ENCODE measurements at places on chromosomes 7 and 10.

DNA sequence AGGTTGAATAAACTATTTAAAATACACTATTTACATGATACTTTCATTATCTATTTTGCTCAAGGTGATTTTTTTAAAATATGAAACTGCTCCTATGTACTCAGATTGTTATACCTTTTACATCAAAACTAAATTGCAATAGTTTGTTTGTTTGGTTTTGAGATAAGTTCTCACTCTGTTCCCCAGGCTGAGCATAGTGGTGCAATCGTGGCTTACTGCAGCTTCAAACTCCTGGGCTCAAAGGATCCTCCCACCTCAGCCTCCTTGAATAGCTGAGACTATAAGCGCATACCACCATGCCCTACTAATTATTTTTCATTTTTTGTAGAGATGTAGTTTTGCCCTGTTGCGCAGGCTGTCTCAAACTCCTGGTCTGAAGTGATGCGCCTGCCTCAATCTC is 12.7 kb downstream of the TAS2R60 start:
- no peak for DNase-seq

DNA sequence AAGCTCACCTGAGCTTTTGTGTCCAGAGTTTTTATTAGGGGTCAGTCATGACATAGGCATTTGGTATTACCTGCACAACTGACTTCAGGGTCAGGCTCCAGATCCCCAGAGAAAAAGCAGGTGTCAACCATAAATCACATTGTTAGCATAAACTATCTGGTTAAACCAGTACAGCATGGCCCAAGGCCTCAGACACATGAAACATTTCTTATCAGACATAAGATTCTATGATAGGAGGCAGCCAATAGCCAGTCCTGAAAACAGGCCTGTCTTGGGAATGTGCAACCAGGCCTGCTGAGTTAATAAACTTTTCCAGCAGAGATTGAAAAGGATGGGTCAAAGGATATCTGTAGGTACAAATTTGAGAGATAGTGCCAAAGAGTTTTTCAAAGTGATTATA is 116.1 kb downstream of the TPST1 start:
- no peak for DNase-seq

GRCh38 chr10:21217107-21217506 is 308.4 kb downstream of the SKIDA1 start:
- no peak for DNase-seq

- DNase-seq, result no peak
Measured at GRCh38 chr7:69553190-69553589, 45.1 kb upstream of the AUTS2 start.

GRCh38 chr10:80268266-80268665 is 21.2 kb downstream of the MAT1A start:
- DNase-seq, result no peak

DNA sequence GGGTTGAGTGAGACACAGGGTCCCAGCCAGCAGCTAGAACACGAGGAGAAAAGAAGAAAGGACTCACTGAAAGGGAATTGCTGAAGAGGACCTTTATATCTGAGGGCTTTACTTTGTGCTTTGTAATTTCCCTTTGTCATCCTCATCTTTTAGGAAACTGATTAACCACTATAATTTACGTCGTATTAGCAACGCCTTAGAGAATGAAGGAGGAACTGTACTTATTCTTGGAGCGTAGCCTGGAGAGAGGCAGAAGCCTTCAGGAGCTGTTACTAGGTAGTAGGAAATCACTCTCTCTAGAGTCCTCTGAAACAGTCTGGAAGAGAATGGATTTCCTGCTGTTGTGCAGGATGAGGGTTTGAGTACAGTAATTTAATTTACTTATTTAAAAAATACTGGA is 101.0 kb upstream of the STEAP1B start:
- no peak for DNase-seq

- no peak for DNase-seq
Measured at GRCh38 chr10:121696854-121697253, 98.6 kb upstream of the FGFR2 start.

- DNase-seq, result no peak
Measured at GRCh38 chr10:83276971-83277370, 862.3 kb upstream of the GHITM start.

DNA sequence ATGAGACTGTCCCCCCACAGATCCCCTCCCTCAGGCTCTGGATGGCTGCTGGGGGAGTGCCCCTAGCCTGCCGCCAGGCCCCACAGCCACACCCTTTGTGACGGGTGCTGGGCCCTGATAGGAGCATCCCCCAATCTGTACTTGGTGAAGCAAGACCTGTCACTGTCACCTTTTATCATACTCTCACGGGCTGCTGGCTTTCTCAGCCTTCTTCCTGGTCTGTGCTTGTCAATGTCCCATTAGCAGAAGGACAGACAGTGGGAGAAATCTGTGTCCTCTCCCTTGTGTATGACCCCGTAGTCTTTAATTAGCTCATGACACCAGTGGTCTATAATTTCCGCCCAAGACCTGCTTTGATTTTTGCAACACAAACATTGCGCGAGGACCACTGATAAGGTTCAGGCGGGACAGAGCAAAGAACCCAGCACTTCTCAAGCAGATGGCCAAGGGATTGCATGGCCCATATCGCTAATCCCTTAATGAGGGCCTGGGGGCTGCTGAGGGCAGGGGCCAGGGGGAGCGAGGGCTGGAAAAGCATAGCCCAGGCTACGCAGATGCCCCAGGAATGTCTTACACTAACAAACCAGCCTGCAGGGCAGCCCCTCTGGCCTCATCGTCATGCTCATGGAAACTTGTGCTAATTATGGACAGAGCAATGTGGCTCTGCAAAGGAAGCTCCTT is 127.8 kb downstream of the PTPN20 start:
- DNase-seq, result no peak

DNA sequence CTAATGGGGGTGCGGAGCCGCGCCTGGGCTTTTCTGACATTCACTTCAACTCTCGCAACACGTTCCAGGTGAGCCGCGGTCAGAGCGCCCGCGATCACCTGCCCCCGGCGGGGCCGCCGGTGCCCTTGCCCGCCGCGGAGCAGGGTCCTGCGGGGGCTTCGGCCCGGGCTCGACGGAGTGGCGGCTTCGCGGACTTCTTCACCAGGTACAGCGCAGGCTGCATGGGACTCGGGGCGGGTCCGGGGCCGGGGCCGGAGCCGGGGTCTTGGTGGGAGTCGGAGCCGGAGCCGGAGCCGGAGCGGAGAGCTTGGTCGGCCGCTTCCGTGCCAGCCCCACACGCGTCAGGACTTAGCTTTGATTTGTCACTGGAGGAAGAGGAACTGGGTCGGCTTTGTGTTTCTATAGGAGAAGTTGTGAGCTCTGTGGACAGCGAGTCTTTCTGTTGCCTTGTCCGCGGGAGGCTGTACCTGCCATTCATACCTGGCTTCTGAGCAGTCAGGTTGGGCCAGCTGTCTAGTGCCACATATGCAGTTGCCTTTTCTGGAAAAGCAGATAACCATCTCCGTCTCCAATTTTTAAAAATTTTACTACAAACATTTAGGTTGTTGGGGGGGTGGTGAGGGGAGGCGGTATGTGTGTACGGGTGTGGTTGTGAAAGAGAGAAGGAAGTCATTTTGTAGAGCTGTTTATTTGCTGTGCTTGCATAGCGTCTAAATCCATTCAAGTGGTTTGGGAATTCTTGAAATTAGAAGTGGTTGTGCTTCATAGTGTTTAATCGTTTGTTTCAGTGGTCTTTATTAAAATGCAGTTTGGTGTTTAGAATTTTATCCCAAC is 1.3 kb downstream of the TBC1D12 start:
- DNase-seq, result peak; percentile 47

GRCh38 chr10:74548676-74549075 is 277.7 kb upstream of the KAT6B start:
- DNase-seq, result no peak

GRCh38 chr7:25711940-25712339 is 440.1 kb upstream of the NFE2L3 start:
- no peak for DNase-seq

DNA sequence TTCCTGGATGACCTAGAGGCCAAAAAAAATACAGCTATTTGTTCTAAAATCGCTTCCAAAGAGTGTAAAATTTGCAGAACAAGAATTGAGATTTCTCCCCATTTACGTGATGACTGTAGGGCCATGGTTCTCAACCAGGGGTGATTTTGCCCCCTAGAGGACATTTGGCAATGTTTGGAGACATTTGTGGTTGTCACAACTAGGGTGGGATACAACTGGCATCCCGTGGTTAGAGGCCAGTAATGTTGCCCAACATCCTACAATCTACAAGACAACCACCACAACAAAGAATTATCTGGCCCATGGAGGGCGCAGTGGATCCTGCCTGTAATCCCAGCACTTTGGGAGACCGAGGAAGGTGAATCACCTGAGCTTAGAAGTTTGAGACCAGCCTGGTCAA is 22.8 kb upstream of the MALSU1 start:
- DNase-seq, result no peak

DNA sequence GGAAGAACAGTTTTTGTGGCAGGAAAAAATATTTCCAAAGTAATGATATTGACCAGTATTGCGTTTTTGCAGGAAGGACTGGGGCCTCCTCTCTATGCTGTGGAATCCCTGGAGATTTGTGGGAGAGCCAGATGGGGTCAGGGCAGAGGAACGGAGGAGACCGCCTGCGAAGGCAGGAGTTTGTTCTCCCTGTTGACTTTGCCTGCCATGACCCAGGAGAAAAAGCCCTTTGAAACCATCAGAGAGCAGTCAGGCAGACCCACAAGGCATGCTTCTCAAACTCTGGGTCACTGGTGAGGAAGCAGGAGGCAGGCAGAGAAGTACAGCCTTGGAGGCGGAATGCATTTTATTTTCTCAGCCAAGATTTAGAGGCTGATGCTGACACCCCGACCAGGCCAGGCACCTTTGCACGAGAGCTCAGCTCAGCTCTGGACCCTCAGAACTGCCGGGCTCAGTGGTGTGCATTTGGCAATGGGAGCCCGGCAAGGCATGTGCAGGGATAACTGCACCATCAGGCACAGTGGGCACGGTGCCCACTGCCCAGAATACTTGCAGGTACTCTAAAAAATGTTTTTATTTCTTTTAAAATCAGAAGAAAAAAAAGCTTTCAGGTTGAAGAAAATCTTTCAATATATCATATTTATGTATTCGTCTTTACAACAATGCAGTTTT is 410.4 kb downstream of the RPS24 start:
- no peak for DNase-seq

- no peak for DNase-seq
Measured at GRCh38 chr10:88896994-88897853, 17.2 kb downstream of the STAMBPL1 start.

DNA sequence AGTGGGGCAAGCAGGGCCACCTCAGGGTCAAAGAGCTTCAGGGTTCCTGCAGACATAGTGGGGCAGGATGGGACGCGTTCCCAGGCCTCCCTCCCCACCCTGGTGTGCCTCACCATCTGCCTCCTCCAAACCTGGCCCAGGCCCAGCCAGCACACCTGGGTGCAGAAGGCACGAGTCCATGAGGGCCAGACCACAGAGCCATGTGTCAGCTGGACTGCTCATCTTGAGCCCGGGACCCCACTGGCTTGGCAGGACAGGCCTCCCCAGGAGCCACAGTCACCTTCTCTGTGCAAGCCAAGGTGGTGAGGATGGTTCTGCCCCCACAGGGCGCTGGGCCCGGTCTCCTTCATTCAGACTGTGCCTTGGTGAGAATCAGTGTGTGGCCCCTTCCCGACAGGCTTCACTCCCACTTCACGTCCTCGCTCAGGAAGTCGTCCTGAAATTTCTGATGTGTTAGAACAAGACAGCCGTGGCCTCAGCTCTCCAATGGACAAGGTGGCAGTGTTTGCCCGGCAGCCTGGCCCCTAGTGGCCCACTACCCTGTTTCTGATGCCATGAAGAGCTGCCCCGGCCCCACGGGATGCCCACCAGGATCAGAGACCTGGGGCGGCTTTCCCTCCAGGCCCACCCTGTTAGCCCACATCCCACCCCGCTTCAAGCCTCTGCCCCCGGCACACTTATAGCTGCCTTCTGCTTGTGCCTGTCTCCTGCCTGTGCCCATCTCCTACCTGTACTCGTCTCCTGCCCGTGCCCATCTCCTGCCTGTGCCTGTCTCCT is 59.6 kb upstream of the EBF3 start:
- DNase-seq, result no peak

GRCh38 chr10:62284221-62284620 is 15.6 kb upstream of the RTKN2 start:
- DNase-seq, result no peak

- DNase-seq, result no peak
Measured at GRCh38 chr10:13375791-13376190, 27.7 kb upstream of the SEPHS1 start.

GRCh38 chr10:15136129-15137035 is 32.1 kb downstream of the NMT2 start:
- DNase-seq, result no peak

- no peak for DNase-seq
Measured at GRCh38 chr10:9260690-9261089, 1206.2 kb downstream of the GATA3 start.

- peak; percentile 80 for DNase-seq
Measured at GRCh38 chr10:63537536-63537935, 16.3 kb downstream of the REEP3 start.

GRCh38 chr10:3761021-3761686 is 23.9 kb downstream of the KLF6 start:
- DNase-seq, result no peak

GRCh38 chr7:102821994-102822747 is 73.4 kb downstream of the FAM185A start:
- DNase-seq, result no peak

- DNase-seq, result no peak
Measured at GRCh38 chr7:139044813-139045794, 9.3 kb upstream of the ZC3HAV1L start.

- DNase-seq, result no peak
Measured at GRCh38 chr7:10483671-10484070, 490.0 kb upstream of the PHF14 start.

DNA sequence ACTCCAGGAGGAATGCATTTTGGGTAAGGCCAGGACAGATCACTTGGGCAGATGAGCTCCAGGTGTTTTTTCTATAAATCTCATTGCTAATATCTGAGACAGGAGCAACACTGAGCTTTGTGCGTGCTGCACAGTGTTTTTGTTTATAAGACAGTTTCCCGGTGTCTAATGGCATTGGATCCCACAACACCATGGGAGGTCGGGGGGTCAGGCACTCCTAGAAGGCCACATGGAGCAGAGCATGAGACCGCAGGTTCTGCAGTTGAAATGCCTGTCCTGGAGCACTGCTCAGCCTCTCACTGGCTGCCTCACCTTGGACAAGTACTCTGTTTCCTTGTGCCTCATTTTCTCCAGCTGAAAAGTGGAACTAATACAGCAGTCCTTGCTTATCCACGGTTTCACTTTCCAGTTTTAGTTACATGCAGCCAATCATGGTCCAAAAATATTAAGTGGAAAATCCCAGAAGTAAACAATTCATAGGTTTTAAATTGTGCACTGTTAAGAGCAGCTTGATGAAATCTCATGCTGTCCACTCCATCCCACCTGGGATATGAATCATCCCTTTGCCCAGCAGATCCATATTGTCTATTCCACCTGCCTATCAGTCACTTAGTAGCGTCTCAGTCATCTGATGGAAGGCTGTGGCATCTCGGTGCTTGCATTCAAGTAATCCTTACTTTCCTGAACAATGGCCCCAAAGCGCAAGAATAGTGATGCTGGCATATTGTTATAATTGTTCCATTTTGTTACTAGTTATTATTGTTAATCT is 35.2 kb downstream of the ATXN7L1 start:
- no peak for DNase-seq
